NCI-H1092 (cell line): ENCODE measurements at places on chromosomes 5 and 9.
A peak's percentile ranks its signal among the peaks of the same experiment; 100 is the strongest.

DNA sequence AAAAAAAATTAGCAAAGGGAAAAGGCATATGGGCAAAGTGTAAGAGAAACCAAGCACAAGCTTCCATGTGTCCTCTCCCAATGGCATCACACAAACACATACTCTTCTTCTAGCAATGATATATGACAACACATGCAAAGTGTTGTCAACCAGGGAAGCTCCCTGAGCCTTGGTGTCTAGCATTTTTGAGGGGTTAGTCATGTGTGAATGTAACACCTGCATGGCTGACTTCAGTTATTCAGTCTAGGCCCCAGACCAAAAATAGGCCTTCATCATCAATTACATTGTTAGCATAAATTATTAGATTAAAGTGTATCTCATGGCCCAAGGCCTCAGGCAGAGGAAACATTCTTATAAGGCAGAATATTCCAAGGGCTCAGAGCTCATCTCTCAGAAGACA is 450.0 kb downstream of the TLE1 start:
- DNase-seq, result no peak

GRCh38 chr9:88396836-88397577 is 8.8 kb downstream of the SPIN1 start:
- DNase-seq, result no peak

- DNase-seq, result peak; percentile 27
Observed at GRCh38 chr5:155728857-155729683, 597.9 kb upstream of the SGCD start.

DNA sequence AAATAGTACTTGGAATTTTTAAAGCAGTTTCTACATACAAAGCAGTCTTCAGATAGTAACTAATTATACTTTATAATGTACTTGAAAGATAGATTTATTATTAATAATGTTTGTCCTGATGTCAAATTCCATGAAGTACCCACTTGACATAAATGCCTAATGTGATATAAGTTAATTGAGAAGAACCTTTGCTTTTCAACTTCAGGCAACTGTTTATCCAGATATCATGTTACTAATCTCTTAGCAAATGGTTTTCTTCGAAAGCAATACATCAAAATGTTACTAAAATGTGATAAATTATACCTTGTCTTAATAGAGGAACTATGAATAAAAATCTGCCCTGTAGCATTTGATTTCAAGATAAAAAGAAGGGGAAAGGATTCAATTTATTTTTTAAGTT is 146.8 kb upstream of the FBXL17 start:
- no peak for DNase-seq

DNA sequence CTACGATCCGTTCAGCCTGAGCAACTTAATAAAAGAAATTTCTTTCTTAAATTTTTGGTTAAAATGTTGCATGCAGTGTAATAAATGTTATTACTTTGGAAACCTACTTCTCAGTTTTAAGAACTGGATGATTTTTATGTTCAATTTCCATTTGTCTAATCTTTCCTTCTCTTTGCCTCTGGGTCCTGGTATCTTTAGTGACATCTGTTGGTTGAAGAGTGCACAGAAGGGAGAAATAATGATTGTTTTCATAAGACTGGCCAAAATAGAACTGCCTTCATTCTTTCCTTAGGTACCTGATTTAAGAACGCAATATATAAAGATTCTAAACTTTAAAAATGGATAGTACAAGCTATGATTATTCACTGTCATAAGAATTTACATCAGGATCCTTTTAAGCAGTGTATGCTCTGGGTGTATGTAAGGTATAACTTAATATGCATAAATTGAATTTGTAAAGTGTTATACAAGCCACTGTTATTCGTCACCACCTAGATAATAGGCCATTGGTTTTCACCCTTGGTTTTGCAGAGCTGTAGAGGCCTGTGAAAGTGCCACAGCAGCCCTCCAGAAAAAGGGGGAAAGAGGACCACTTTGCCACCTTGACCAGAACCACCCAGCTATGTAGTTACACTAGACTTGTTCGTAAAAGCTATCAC is 82.8 kb upstream of the TLX3 start:
- no peak for DNase-seq

GRCh38 chr5:2591777-2592453 is 159.6 kb downstream of the IRX2 start:
- DNase-seq, result no peak

GRCh38 chr9:70340572-70340971 is 73.9 kb downstream of the KLF9 start:
- DNase-seq, result no peak

GRCh38 chr9:98104445-98104881 is 14.6 kb downstream of the TRIM14 start:
- no peak for DNase-seq

GRCh38 chr5:32182463-32183063 is 8.4 kb upstream of the GOLPH3 start:
- no peak for DNase-seq

DNA sequence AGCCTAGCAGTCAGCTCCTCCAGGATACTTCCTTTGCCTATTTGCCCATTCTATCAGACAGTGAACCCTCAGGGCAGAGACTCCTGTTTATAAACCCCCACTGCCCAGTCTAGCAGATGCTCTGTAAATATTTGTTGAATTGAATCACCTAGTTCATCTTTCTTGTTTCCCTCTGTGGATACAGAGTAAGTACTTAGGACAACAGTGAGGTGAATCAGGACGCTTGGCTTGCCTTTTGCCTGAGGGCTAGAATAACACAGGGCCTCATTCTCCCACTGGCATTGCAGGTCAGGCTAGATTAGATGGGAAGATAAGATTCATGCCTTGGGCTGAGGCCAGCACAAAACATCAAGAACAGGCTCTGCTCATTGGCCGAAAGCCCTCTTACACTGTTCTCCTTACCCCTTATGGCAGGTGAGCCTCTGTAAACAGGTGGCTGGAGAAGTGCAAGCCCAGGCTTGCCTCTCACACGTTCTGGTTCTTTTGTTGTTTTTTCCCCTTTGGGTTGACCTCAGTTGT is 22.2 kb downstream of the TNFSF8 start:
- DNase-seq, result peak; percentile 73

DNA sequence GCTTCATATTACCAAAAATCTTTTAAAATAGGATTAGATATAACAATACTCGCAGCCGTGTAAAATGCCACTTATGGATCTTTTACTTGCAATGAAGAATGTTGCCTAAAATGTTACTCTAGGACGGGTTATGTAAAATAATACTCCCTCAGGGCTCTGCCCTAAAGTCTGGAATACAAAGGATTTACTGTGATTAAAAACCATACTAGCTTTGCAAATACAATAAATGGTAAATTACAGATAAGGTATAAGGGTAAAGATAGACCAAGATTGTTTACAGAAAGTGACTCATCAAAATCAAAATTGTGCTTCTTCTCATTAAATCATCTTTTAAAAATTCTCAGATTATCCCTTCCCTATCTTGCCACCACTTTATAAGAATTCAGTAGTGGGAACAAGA is 163.6 kb downstream of the MEF2C start:
- no peak for DNase-seq

DNA sequence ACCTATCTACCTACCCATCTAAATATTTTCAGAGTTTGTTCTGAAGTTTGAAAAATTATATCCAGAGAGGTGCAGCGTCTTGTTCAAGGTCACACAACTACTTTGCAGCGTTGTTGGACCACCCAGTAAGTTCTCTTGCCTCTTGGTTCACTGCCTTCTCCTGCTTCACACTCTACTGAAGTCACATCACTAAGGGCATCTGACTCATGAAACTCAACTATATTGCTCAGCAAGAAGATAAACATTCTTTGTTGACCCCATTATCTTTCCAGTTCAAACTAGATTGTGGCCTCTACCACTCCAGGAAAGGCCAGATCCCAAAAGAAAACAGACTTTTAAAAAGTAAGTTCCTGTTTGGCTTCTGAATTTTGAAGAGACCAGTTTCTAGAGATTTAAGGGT is 326.9 kb downstream of the SLIT3 start:
- no peak for DNase-seq

GRCh38 chr5:92581249-92581648 is 999.8 kb downstream of the NR2F1-AS1 start:
- no peak for DNase-seq

- no peak for DNase-seq
Observed at GRCh38 chr9:94176608-94177007, 82.5 kb upstream of the ZNF169 start.

DNA sequence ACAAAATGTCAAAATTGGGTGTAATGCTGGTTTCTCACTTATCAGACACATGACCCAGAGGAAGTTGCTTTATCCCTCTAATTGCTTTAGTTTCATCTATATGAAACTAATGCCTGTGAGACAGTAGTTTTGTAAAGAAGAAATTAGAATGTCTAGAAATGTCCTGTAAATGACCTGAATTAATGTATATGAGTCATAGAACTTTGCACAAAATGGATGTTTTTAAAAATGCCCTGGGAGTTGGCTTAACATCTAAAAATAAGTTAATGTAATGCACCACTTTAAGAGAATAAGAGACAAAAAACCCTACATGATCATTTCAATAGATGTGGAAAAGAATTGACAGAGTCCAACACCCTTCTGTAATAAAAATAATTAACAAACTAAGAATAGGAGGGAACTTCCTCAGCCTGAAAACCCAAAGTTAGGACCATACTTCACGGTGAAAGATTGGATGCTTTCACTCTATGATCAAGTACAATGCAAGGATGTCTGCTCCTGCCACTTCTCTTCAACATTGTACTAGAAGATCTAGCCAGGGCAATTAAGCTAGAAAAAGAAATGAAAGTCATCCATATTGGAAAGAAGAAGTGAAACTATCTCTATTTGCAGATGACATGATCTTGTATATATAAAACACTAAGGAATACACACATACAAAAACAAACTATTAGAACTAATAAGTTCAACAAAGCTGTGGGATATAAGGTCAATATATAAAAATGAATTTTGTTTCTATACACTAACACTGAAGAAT is 117.9 kb downstream of the MELK start:
- DNase-seq, result no peak

- DNase-seq, result no peak
Observed at GRCh38 chr9:136856079-136856476, 3.9 kb downstream of the MAMDC4 start.

GRCh38 chr5:71903808-71904207 is 184.7 kb downstream of the CARTPT start:
- DNase-seq, result no peak

GRCh38 chr5:95358848-95359247 is 32.3 kb upstream of the FAM81B start:
- DNase-seq, result no peak

- DNase-seq, result no peak
Observed at GRCh38 chr5:71872311-71872864, 153.3 kb downstream of the CARTPT start.

- no peak for DNase-seq
Observed at GRCh38 chr9:22423566-22423965, 23.1 kb upstream of the DMRTA1 start.

GRCh38 chr5:175695161-175696126 is 37.6 kb downstream of the HRH2 start:
- no peak for DNase-seq

- DNase-seq, result no peak
Observed at GRCh38 chr5:140840978-140841962, at the start of gene PCDHA8. PCDHA8 (plus strand) TSS chr5:140841187; CDS start chr5:140841322, 135 bp downstream.

DNA sequence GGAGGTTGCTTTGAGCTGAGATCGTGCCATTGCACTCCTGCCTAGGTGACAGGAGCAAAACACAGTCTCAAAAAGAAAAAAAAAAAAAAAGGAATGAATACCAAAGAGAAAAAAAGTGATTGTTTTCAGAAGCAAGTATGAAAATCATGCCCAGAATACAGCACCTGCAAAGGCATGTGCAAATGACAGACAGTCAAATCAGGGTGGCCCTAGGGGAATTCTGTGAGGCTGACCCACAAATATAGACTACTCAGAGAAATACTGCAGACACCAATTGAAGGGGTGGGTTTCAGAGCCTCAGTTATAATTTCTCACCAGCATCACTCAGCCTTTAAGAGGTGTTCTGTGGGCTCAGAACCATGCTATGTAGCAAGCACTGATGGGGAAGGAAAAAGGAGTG is 28.6 kb downstream of the DCAF12 start:
- DNase-seq, result no peak

DNA sequence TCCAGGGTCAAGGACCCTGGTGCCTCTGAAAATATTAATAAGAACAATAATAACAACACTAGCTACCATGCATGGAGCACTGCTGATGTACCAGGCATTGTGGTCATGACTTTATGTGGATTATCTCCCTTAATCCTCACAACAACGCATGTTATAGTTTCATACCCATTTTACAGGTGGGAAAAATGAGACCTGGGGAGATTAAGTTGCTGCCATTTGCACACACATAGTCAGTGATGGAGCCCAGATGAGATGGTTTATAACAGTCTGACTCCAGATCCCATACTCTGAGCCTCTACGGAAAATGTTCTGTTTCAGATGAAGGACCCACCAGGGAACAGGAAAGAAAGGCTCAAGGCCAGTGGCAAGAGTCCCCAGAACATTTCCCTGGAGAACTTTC is 48.2 kb upstream of the PPARGC1B start:
- no peak for DNase-seq

DNA sequence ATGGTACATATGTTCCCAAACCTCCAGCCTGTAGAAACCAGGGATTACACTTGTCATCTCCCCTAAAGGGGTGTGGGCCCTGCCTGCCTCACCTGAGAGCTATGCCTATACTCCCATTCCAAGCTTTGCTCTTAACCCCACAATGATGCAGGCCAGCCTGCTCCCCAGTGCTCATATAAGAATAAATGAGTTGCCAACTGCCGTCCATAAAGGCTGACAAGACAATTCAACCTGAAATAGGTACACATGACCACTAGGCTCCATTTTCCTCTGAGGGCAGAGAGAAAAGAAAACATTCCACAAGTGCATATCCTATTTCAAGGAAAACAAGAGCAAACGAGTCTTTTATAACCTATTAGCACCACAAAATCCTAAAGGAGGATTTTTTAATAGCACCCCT is 28.4 kb downstream of the SKP1 start:
- DNase-seq, result no peak

DNA sequence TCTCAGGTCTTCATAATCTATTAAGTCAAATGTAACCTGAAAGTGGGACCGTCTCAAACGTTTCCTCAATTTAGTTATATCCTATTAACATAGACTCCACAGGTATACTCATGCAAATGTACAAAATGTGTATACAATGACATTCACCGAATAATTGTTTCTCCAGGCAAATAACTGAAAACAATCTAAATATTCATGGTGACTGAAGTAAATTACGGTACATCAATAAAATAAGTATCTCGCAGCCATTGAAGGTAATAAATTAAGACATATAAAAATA is 482 bp downstream of the IARS1 start:
- DNase-seq, result no peak
